ENCODE measurements at places on chromosomes 5 and 9.
A peak's percentile ranks its signal among the peaks of the same experiment; 100 is the strongest.

- DNase-seq = no peak
These were observed 216.8 kb upstream of the TBC1D2 start for GRCh38 chr9:98472216-98472615.

GRCh38 chr5:171907725-171908343 is 98.6 kb downstream of the FBXW11 start:
- peak; percentile 37 for DNase-seq

DNA sequence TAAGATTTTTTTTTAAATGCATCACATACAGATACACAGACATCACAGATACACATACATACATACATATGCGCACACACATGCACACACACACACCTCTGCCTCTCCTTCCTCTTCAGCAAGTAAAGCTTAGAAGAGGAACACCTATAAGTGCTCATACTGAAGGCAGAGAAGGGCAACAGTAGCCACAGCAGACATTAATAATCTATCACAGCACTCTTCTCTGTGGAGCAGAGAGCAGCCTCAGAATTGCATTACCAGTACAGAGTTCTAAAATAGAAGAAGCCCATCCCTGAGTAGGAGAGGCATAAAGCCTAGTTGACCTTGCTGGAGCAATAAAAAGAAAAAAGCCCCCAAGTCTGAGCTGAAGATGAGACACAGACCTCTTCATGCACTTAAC is 110.6 kb downstream of the MLLT3 start:
- DNase-seq = no peak

DNA sequence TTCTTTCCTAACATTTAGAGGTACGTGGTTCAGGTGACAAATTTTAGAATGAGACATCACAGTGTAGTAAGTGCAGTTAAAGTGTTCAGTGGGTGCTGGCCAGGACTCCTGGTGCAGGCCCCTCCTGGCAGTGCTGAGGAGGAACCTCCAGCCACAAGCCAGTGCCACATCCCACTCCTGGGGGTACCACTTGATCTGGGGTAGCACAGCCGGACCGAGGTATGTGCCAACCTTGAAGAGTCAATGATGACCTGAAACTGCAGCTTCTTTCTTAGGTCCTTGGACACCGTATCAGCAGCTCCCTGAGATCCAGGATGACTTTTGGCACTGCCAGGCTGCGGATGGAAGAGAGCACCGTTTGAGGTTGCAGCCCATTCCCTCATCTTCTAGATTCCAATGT is 310.4 kb upstream of the IRX4 start:
- no peak for DNase-seq

GRCh38 chr9:132944294-132945185 is at the start of gene TSC1:
TSC1 (minus strand) TSS chr9:132944616; CDS start chr9:132928872, 15,744 bp downstream.
- DNase-seq = peak; percentile 97

- no peak for DNase-seq
These were observed 85.8 kb downstream of the PHAX start for GRCh38 chr5:126686451-126687126.

DNA sequence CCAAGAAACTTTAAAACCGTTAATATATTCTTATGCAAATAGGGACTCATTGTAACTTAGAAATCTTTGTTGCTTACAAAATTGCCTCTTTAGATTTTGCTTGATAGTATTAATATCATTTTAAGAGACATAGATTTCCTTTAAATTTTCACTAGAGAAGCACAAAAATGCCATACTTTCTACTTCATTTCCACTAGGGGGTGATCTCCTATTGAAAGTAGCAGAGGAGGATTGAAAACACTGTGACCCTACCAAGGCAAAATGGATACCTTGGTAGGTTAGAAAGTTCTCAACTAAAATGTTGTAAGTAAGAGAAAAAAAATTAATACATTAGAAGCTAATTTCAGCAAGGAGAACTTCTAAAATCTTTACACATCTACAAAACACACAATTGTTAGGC is 204.9 kb downstream of the CHSY3 start:
- no peak for DNase-seq

- no peak for DNase-seq
These were observed 23.7 kb downstream of the SNX30 start for GRCh38 chr9:112774006-112774996.

DNA sequence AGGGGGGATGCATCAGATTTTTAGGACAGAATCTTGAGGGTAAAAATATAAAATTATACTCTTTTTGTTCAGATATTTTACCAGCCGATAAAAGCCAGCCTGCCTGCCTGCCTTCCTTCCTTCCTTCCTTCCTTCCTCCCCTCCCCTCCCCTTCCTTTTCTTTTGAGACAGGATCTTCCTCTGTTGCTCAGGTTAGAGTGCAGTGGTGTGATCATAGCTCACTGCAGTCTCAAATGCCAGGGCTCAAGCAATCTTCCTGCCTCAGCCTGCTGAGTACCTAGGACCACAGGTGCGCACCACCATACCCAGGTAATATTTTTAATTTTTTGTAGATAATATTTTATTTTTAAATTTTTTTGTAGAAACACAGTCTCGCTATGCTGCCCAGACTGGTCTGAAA is 330.0 kb downstream of the CCDC171 start:
- DNase-seq = no peak

- no peak for DNase-seq
These were observed 751.7 kb downstream of the TLE1 start for GRCh38 chr9:80937645-80938044.

DNA sequence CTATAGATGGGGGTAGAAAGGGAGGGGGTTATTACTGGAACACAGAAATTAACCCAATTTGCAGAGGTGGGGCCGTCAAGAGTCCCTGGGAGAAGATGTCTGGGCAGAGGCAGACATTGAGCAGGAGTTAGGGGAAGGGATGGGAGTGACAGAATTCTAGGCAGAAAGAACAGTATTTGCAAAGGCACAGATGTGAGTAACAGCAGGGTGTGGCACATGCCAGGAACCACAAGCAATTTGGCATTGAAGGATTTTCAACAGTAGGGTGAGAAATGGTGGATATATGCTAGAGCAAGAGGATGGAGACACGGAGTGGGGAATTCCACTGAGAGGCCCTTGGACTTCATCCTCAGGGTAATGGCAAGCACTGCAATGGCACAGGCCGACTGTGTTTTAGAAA is 71.6 kb upstream of the FRRS1L start:
- DNase-seq = no peak

DNA sequence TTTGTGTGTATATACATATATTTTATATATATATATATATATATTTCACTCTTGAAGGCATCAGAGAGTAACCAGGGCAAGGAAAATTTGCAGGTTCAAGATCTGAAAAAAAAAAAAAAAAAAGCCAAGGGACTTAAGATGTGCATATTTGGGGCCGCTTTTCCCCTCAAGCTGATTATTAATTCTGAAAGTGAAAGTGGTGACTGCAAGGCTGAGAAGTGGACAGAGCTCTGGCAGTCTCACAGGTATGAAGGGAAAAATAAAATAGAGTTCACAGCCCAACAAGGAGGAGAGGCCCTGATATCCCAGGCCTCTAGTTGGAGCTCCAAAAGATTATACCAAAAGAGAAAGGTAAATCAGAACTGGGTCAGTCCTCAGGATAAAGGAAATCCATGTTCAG is 234.4 kb upstream of the GAS1 start:
- DNase-seq = no peak

DNA sequence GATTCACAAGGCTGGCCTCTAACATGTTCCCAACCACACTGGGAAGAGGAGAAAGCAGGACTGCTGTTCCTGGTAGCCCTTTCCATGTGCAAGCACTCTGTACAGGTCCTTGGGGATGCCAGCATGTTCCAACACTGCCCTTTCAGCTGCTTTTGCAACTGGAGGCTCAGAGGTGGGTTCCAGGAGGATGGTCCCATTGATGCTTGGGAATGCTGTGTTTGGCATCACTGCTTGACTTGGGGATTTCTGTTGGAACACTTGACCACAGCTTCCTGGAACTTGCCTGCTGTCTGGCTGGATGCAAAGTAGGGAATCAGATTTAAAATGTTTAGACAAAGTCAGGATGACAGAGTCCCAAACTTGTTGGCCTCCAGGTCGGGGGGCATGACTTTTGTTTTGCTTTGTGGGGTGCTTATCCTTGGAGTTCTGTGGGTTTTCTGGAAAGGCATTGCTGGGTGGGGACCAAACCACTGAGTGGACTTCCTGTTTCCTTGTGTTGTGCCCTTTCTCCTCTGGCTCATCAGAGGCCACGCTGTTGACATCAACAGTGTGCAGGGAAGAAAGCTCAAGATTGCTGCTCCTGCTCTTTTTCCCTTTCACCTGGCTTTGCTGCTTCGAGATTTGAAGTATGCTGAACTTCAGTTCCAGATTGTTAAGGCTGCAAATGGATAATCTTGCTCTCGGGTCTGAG is 148.5 kb upstream of the RPS23 start:
- DNase-seq = no peak

- DNase-seq = no peak
These were observed 42.1 kb upstream of the DIRAS2 start for GRCh38 chr9:90684736-90685135.

DNA sequence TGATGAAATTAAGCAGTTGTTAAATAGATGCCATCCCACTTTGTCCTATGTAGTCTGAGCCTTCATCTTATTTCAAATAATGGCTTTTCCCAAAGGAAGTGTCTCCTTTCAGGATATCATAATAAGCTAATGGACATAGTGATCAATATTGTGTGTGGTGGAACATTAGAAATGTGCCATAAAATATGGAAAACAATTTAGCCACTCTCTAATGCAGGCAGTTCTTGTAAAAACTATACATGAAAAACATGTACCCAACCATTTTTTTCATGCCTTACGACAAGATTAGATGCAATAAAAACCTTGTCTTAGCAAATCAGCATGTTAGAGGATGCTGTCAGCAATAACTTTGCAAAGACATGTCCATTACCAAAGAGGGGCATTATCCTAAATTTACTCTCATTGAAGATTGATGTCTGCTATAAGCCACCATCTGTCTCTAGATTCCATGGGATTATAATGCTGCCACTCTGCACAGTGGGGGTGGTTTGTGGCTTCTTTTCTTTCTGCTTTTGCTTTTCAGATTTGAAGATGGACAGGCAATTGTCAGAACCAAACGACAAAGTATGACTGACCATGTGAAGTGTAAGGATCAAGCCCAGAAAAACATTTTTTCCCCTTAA is 724.0 kb upstream of the ZNF608 start:
- DNase-seq = no peak

GRCh38 chr5:126526493-126526892 is 68.5 kb downstream of the ALDH7A1 start:
- no peak for DNase-seq

DNA sequence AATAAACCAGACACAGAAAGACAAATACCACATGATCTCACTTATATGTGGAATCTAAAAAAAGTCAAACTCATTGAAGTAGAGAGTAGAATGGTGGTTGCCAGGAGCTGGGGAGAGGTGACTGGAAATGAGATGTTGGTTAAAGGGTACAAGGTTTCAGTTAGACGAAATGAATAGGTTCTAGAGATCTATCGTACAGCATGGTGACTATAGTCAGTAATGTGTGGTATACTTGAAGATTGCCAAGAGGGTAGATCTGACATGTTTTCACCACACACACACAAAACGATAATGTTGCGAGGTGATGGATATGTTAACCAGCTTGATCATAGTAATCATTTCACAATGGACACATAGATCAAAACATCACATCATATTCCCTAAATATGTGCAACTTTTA is 46.4 kb downstream of the FGF1 start:
- no peak for DNase-seq

DNA sequence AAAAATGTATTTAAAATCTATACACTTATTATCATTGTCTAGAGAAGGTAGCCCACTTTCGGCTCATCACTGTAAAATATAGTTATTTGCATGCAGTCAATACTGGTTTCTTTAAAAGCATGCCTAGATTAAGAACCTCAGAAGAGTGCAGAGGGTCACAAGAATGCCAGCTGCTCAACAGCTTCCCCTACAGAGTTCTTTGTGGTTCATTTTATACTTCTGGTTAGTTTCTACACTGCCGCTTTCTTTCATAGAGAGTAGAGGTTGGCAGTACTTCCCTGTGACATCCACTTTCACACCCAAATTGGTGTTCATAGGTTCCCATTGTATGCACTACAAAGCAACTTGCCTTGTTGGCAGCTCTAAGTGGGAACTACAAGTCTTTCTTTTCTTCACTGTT is 137.3 kb downstream of the KIAA0825 start:
- no peak for DNase-seq

GRCh38 chr5:67623078-67623477 is 426.5 kb upstream of the CD180 start:
- no peak for DNase-seq

DNA sequence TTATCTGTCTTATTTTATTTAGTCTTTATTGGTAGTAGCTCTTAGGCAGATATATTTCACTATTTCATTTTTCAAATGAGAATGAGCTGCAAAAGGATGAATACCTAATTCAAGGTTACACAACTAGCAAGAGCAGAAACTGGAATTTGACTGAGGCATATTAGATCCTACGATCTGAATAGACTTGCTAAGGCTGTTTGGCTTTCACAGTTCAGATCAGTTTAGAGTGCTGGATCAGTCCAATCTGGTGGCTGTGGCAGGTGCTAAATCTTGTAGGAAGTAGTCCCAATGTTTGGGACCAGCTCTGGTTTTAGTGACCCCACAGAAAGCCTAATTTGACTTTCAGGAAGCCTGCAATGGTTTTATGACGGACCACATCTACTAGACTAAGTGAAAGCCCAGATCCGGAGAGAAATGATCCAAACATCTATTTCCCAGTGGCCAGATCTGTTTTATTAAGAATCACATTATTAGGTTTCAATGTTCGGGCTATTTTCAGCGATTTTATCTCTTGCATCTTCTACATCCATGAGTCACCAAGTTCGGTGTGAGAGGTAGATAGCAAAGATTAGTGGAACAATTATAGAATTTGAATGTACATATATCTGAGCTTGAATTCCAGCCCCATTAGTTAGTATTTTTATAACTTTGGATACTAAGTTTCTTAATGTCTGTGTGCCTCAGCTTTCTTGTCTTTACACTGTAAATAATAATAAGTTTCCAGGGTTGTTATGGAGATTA is 359.5 kb downstream of the ADGRV1 start:
- no peak for DNase-seq

- DNase-seq = no peak
These were observed 203.7 kb downstream of the ROR2 start for GRCh38 chr9:91746357-91746756.

DNA sequence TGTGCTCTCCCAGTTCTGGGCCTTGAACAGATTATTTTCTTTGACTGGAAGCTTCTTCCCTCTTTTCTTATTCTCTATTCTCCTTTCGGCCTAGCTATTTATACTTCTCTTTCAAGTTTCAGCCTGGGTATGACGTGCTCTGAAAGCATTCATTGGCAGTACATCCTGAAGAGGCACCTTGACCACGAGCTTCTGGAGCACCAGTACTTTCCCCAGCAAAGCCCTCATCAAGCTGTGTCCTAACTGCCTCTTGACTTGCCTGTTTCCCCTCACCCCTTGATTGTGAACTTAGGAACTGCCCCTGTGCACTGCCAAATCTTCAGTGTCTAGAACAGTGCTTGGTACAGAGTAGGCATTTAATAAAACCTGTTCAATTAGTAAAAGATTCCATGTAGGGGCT is 154.9 kb downstream of the KCTD16 start:
- no peak for DNase-seq

DNA sequence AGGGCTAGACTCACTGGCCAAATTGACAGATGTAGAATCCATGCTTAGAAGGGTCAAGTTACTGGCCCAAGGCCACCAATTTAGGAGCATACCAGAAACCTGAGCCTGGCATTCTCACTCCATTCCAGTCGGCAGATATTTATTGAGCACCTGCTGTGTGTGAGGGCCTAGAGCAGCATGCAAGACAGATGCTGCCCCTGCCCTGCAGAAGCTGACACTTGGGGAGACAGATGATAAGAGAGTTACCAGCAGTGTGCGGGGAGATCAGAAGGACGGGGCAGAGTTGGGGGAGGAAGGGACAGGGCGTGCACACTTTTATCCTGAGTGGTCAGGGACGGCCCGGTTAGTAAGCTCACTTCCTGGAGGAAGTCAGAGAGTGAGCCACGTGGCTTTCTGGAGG is 111.5 kb upstream of the RAPGEF1 start:
- no peak for DNase-seq

All from stimulated activated CD4-positive, alpha-beta T cell treated with anti-CD3 and anti-CD28 coated beads, Interleukin-1b, Interleukin-23, amount 100 ng/mL, for 48 hours (primary cell).